ENCODE measurements at places on chromosomes 13 and 19.

DNA sequence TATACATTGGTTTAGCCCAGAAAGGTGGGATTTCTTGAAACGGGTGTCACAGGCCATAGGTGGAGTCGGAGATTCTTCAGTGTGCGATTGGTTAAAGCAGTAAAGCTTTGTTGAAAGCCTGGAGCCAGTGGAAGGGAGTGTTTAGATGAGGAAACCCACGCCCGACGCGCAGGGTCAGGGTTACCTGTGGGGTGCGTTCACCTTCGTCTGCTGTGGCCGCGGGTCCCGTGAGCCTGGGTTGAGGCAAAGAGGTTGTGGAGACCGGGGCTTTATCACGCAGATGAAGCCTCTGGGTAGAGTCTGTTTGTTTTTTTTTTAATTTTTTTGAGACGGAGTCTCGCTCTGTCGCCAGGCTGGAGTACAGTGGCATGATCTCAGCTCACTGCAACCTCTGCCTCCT, 30.4 kb downstream of the ATP11A start:
- no peak for DNase-seq

DNA sequence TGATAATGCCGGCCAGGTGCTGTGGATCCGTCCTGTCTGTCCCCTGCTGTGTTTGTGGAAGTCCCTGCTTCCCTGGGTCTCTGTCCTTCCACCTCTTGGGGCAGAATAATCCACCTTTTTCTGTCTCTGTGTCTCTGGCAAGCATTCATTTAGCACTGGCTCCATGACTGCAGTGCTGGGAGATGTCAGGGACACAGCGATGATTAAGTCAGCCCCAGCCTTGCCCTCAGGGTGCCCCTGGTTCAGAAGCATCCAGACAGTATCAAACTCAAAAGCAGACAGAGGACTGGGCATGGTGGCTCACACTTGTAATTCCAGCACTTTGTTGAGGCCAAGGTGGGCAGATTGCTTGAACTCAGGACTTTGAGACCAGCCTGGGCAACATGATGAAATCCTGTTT, 1.5 kb downstream of the HIPK4 start:
- no peak for DNase-seq

GRCh38 chr19:14446336-14447036, 13.4 kb downstream of the PKN1 start:
- no peak for DNase-seq

DNA sequence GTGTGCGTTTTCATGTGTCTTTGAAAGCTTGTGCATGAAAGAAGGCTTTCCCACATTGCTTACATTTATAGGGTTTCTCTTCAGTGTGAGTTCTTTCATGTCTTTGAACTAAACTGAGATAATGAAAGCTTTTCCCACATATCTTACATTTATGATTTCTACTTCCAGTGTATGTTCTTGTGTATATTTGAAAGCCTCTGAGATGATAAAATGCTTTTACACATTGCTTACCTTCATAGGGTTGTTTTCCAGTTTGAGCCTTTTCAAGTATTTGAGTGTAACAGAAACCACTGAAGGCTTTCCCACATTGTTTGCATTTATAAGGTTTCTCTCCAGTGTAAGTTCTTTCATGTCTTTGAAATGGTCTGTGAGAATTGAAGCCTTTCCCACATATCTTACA, 9.8 kb upstream of the ZNF441 start:
- no peak for DNase-seq

GRCh38 chr13:112179995-112180394, 113.0 kb downstream of the SOX1 start:
- no peak for DNase-seq

DNA sequence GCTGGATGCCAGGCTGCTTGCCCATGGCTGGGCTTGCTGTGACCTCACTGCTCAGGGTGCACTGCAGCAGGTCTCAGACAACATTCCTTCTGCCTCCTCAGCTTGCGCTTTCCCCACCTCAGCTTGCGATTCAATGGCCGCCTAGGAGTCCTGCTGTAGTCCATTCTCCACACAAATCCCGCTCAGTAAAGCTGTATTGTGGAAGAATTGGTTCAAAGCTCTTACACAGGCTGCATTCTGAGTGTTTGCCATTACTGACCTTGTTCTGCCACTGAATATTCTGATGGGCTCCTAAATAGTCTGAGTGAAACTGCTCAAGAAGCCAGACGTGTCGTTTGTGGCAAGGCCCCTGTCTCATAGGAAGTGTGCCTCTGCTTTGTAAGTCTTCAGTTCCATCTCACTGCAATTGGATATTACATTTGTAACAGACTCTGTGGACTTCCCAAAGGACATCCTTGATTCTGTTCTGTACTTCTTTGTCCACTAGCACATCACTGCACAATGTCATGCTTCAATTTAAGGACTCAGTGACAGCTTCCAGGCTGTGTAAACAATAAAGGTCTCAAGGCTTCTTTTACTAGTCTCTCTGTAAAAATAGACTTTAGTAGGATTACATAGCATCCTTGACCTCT, 49.8 kb downstream of the KATNAL1 start:
- DNase-seq: no peak

- DNase-seq: peak; percentile 62
Measured at GRCh38 chr13:45873491-45874325, 22.2 kb upstream of the SIAH3 start.

DNA sequence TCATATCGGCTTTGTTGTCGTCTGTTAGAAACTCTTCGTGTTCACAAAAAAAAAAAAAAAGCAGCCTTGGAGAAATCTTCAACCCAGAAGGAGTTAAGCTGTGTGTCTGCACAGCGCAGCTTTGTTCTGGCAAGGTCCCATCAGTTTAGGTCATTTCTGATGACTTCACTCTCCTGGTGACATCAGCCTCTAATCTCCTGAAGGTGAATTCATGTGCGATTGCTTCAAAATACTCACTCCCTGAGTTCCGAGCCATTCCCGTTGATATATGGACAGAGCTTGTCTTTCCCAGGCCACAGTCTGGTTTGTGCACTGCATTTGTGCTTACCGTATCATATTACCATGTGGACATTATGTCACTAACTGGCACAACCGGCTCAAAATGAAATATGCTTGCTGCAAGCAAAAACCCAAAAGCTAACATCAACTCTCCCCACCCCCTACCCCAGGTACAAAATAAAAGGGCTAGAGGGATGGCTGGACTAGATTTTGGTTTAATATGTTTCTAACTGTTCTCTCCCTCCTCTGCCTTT, 342.4 kb downstream of the KCNRG start:
- DNase-seq: peak; percentile 62

DNA sequence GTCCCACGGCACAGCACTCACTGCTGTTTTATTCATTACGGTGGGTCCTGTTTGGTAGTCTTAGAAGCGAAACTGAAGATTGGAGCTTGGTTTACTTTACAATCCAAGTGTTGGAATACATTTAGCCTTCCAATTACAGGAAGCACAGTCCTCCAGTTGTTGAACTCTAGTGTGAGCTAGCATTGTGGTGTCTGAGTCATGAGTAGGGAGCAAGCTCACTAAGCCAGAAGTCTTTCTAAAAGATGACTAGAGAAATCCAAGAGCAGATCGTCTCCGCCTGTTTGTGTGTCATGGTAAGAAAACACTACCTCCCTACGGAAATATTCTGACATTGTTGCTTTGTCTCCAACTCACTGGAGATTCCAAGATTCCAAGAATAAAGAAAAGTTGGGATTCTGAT, 10.1 kb upstream of the SHISA2 start:
- peak; percentile 33 for DNase-seq

GRCh38 chr19:39543477-39543857, 3.5 kb upstream of the EID2 start:
- DNase-seq: no peak

GRCh38 chr13:46296115-46296822, 84.5 kb downstream of the LRRC63 start:
- DNase-seq: peak; percentile 6

- no peak for DNase-seq
Measured at GRCh38 chr13:90094357-90094756, 1253.1 kb upstream of the MIR17HG start.

DNA sequence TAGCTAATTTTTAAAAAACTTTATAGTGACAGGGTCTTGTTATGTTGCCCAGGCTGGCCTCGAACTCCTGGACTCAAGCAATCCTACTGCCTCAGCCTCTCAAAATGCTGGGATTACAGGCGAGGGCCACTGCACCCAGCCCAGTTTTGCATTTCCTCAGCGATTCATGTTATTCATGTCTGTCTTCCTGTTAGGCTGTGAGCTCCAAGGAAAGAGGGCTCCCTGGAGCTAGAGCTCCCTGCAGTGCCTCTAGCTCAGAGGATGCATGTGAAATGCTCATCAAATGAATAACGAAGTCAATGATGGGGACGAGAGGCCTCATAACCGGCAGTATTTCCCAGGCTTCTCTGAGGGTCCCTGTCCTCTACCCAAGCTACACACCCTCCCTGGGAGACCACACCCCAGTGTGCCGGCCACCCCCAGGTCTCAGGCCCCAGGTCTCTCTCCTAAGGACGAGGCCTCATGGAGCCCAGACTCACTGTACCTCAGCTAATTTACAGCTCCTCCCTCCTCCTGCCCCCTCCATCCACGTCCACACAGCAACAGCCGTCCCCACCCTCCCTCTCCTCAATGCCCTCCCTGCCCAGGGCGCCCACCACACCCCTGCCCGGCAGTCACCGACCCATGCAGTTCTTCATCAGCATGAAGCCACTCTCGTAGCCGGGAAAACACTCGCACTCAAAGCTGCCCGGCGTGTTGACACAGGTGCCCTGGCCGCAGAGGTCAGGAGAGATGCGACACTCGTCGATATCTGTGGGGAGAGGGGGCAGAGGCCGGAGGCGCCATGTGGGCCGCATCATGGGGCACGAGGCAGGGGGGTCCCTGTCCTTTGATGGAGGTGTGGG, 28.5 kb downstream of the FBN3 start:
- no peak for DNase-seq

GRCh38 chr19:18416778-18417249, 2.4 kb upstream of the SSBP4 start:
- DNase-seq: peak; percentile 82

DNA sequence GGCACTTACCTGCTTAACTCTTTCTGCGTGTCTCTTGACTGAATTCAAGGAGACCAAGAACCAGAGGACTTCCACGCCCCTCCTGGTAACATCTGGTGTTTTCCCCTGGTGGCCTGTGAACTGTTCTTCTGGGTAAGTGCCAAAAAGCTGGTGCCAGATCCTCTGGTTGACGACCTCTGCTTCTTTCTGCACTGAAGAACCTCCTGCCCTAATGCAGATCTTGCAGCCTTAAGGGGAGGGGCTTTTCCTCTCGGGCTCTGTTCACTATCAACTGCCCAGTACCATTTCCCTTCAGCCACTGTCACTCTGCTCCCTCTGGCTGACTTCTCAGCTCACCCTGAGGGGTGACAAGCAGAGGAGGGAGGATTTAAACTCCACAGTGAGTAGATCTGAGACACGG, 6.1 kb upstream of the ERVV-1 start:
- no peak for DNase-seq

- no peak for DNase-seq
Measured at GRCh38 chr13:80945328-80945727, 604.4 kb upstream of the SPRY2 start.

- no peak for DNase-seq
Measured at GRCh38 chr19:55539090-55539984, 2.4 kb upstream of the SBK2 start.

DNA sequence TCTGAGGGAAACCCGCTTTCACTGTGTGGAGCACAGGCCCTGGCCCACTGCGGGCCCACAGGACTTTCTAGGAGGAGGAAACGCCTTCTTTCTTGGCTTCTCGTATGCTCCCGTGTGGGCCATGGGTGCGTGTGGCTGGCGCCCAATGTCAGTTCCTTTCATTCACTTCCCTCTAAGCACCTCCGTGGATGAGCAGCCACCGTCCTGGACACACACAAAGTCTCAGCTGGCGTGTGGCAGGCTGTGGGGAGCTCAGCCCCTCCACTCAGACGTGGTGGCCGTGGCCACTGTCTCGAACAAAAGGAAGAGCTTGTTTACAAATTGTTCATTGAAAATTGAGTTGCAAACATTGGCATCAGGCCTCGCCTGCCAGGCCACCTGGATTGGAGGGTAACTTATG, 240.0 kb upstream of the SGCG start:
- DNase-seq: no peak

- DNase-seq: peak; percentile 72
Measured at GRCh38 chr19:14505488-14506239, 9.7 kb upstream of the GIPC1 start.

DNA sequence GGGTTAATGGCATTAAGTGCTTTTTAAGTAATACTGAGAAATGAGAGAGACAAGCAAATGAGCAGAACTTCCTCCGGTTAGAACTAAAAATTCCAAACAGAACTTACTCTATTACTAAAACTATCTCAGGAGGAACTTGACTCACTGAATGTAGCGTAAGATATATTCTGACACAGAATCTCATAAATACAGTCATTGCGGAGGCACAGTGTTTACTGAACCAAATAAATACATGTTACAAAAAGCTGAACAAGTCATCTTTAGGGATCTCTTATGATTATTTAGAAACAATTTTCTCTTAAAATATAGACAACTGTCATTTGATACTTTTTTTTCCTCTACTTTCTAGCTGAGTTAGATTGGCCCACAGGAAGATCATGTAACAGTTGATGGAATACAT, 283.1 kb downstream of the KLF12 start:
- no peak for DNase-seq

GRCh38 chr19:55373306-55373992, 3.2 kb upstream of the TMEM190 start:
- no peak for DNase-seq

- DNase-seq: no peak
Measured at GRCh38 chr13:31627097-31627845, 112.1 kb upstream of the RXFP2 start.

DNA sequence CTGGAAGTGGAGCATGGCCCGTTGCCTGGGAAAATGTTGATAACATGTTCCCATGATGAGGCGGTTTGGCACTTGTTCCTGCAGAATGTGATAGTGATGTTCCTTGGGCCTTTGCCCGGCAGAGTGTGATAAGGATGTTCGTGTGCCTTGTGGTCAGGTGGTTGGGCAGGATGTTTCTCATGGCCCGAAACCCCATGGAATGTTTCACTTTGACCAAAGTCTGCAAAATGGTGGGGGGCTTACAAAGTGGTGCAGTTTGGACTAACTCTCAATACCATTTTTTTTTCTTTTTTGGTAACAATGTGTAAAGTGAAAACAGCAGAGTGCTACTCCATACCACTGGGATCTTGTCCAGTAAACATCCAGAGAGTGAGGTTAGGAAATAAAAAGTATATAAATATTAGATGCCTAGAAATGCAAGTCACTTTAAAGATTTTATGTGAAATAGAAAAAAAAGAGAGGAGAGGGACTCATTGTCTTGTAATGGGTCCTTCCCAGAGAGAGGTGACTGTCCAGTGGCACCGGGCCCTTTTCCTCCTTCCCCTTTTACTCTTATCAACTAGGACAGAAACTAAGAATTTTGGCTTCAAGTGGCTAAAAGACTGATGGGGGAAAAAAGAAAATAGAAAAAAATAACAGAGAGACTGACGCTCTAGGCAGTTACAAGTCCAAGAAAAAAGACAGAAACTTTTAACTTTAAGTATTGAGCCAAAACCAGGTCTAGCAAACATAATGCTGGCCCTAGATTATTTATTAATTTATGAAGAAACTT, 5.7 kb downstream of the FPR3 start:
- DNase-seq: no peak

GRCh38 chr13:113995051-113995601, 21.2 kb upstream of the C13orf46 start:
- DNase-seq: no peak
